ENCODE measurements at places on chromosomes 13 and 19.

DNA sequence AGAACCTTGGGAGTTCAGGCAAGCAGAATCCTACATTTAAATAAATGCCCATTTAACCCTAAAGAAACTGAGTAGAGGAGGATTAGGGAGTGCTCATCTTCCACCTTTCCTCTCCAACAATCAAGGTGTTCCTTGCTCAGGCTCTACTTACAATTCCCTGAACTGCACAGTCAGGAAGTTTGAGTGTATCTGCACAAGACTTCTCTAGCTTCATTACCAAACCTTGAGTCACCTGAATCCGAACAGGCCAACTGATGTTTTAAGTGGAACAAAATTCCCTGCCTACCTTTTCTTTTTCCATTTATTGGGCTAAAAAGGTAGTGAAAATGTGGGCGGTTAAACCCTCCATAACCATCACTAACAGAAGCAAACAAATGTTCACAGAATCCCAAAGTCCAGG, 78.3 kb downstream of the FOXO1 start:
- no peak for DNase-seq

DNA sequence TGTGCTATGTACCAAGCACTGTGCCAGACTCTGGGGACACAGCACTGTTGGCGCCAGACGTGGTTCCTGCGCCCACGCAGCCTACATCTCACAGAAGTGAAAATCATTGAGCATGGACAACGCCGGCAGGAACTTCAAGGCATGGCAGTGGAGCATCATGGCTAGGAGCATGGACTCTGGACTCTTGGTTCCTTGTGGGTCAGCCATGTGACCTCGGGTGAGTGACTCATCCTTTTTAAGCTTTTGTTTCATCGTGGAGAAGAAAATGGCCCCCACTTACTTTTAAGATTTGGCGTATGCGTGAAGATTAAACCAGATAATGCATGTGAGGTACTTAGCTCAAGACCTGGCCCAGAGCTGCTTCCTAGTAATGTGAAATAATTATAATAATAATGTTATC, 988.5 kb downstream of the UQCRFS1 start:
- no peak for DNase-seq

GRCh38 chr13:75224053-75224742, 257.8 kb downstream of the TBC1D4 start:
- no peak for DNase-seq

DNA sequence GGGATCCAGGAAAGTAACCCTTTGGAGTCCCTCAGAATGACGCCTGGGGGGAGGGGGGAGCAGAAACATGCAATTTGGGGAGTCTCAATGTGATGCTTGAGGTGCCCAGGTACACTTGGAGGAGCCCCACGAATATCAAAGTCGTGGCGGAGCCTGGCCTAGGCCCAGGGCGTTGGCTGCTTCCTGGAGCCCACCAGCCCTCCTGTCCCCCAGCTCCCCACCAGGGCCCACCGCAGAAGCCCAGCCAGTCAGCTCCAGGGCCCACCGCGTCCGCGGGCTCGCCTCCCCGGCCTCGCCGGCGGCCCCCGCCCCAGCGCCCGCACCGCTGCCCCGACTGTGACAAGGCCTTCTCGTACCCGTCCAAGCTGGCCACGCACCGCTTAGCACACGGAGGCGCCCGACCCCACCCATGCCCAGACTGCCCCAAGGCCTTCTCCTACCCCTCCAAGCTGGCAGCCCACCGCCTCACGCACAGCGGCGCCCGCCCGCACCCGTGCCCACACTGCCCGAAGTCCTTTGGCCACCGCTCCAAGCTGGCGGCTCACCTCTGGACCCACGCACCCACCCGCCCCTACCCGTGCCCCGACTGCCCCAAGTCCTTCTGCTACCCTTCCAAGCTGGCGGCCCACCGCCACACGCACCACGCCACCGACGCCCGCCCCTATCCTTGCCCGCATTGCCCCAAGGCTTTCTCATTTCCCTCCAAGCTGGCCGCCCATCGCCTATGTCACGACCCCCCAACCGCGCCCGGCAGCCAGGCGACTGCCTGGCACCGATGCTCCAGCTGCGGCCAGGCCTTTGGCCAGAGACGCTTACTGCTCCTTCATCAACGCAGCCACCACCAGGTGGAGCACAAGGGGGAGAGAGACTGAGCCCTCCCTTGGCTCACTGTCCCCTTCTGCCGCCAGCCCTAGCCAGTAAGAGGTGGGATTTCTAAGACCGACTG, 2.1 kb downstream of the ZNF575 start:
- DNase-seq, result peak; percentile 18

DNA sequence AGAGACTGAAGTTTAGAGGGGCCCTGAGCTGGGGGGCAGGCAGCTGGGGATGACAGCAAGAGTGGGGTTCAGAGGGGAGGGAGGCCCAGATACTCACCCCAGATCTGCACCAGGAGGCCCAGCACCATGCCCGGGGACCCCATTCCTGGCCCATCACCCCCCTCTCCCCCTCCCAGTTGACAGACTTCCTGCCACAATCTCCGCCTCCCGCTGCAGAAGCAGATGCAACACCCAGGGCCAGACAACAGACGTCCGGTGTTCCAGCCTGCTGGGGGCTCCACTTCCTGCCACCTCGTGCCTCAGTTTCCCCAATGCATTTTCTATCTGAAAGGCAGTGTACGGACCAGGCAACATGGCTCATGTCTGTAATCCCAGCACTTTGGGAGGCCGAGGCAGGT, at the start of gene TMIGD2:
Gene TMIGD2 (minus strand): TSS at position 147 of the 398 bp plus-strand sequence. CDS start 4 bp downstream, at position 143.
- DNase-seq, result no peak

GRCh38 chr13:30806784-30807183, 71.4 kb downstream of the ALOX5AP start:
- no peak for DNase-seq

DNA sequence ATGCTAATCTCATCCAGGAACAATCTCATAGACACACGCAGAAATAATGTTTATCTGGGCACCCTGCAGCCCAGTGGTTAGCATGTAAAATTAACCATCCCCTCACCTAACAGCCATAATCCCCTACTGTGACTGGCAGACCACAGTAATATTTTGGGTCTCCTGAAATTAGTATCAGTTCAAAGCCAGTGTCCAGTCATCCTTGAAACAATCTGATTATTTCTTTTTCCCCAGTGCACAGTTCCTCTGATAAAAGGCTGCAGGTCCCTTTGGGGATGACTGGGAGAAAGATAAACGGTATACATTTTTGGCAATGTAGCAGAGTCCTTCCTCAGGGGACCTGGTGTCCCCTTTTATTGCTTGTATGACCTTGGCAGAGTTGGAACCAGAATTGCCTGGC, 50.4 kb upstream of the CYSLTR2 start:
- no peak for DNase-seq

DNA sequence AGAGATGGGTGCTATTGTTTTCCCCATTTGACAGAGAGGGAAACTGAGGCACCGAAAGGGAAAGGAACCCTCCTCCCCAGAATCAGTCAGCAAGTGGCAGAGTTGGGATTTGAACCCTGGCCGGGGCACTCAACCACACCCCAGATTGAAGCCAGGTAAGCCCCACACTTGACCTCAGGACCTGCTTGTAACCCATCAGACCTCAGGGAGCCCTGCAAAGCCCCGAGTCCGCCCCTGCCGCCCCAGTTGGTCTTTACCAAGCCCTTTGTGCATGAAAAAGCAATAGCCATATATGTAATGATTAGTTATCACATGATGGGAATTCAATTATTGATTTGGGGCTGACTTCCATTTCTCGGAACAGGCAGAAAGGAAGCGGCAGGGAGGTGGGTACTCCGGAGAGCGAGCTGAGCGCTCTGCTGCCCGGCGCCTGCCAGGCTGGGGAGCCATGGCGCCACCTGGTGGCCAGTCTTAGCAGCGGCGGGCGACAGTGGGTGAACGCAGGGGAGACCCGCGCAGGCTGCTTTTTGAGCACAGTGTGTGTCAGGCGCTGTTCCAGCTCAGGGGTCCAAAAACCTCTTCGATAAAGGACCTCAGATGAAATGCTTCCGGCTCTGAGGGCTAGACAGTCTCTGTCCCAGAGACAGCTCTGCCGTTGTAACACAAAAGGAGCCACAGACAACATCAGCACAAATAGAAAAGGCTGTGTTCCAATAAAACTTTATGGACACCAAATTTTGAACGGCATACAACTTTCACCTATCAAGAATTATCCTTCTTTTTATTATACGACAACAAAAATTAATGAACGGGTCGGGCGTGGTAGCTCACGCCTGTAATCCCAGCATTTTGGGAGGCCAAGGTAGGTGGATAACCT, 82.9 kb upstream of the CACNA1A start:
- peak; percentile 85 for DNase-seq

DNA sequence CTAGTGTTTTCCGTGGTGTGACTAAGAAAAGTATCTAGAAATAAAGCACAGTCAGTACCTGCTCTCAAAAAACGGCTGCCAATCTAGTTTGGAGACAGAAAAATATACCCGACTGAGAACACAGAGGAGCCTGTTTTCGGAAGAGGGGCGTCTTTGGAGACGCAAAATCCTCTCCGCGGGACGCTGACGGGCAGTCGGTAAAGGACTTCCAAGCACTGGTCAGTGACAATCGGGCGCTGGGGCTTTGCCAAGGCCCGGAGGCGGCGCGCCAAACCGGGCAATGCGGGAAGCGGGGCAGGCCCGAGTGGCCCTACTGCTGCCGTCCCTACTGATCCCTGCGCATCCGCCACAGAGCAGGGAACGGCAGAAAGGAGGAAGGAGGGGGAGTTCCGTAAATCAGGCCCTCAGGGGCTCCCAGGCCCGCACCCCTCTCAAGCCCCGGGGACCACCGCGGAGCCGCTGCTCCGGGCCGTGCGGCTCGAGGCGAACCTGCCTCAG, 588 bp upstream of the DPY19L3 start:
- DNase-seq, result no peak

GRCh38 chr19:29860492-29860891, 48.7 kb downstream of the CCNE1 start:
- DNase-seq, result no peak

DNA sequence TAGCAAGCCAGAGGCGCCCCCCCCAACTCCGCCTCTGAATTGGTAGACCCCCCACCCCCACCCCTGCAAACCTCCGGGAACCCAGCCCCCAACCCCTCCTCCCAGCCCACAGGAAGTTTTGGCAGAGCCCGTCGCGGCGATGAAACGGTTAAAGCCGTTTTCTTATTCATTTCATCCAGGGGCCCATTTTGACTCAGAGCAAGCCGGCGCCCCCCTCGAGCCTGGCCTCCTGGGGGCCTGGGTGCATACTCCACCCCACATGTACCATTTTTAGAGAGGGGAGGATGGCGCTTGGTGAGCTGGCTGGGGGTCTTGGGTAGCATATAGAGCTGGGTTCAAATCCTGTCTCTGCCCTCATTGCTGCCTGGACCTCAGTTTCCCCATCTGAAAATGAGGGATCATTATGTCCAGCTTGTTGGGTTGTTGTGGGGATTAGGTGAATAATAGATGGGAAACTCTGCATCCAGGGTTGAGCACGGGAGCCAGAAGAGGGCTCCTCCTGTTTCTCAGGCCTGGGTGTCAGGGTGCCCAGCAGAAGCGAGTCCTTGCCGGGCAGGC, 7.9 kb upstream of the JUNB start:
- DNase-seq, result peak; percentile 64

GRCh38 chr13:28684257-28684656, 25.3 kb downstream of the POMP start:
- no peak for DNase-seq

- no peak for DNase-seq
Observed at GRCh38 chr19:43842007-43842406, 14.9 kb downstream of the ZNF283 start.

GRCh38 chr13:72126424-72126823, 259.4 kb upstream of the DACH1 start:
- DNase-seq, result no peak

- no peak for DNase-seq
Observed at GRCh38 chr13:31649766-31650165, 89.6 kb upstream of the RXFP2 start.

- DNase-seq, result no peak
Observed at GRCh38 chr13:52926971-52927370, 78.5 kb upstream of the PCDH8 start.

Data from activated naive CD4-positive, alpha-beta T cell treated with Interleukin-2 at 50 U/mL for 16 hours (primary cell).